SK-N-SH treated with all-trans-retinoic acid at 6 μM for 48 hours (cell line): ENCODE measurements at places on chromosomes 16 and 17.
A peak's percentile ranks its signal among the peaks of the same experiment; 100 is the strongest.

DNA sequence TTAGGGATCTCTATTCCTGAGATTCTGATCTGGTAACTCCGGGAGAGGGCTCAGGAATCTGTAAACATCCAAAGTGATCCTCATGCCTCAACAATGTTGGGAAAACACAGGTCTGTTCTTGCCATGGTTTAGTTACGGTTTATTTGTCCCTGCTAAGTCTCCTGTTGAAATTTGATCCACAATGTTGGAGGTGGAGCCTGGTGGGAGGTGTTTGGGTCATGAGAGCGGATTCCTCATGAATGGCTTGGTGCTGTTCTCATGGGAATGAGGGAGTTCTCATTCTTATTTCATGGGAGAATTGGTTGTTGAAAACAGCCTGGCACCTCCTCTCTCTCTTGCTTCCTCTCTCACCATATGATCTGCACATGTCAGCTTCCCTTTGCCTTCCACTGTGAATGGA lies 608.6 kb upstream of the GOT2 start:
- no peak for ATAC-seq

GRCh38 chr17:43396491-43397060 lies 2.2 kb upstream of the ARL4D start:
- no peak for ATAC-seq

- ATAC-seq = no peak
Measured at GRCh38 chr17:74678541-74678940, 34.2 kb downstream of the CD300LF start.

GRCh38 chr16:76276745-76277438 lies at the start of gene CNTNAP4:
Gene CNTNAP4, plus strand, starts transcription at chr16:76277401. Its CDS starts 262 bp downstream, at chr16:76277663.
- ATAC-seq = no peak

- no peak for ATAC-seq
Measured at GRCh38 chr16:1275791-1276579, 20.1 kb downstream of the TPSD1 start.

- no peak for ATAC-seq
Measured at GRCh38 chr16:10126686-10127085, 55.5 kb downstream of the GRIN2A start.

DNA sequence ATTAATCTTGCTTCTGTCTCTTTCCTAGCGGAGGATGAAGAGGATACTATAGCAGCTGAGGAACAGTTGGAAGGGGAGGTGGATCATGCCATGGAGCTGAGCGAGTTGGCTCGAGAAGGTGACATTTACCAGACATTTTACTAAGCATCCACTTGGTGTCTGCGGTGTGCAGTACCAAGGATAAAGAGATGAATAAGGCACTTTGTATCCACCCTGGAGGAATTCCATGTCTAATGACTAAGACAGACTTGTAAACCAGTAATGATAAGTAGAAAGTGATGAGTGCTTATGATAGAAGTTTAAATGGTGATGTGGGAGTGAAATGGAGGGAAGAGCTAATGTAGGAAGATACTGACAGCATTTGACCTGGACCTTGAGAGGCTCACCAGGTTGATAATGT lies 12.0 kb downstream of the SRCAP start:
- no peak for ATAC-seq

DNA sequence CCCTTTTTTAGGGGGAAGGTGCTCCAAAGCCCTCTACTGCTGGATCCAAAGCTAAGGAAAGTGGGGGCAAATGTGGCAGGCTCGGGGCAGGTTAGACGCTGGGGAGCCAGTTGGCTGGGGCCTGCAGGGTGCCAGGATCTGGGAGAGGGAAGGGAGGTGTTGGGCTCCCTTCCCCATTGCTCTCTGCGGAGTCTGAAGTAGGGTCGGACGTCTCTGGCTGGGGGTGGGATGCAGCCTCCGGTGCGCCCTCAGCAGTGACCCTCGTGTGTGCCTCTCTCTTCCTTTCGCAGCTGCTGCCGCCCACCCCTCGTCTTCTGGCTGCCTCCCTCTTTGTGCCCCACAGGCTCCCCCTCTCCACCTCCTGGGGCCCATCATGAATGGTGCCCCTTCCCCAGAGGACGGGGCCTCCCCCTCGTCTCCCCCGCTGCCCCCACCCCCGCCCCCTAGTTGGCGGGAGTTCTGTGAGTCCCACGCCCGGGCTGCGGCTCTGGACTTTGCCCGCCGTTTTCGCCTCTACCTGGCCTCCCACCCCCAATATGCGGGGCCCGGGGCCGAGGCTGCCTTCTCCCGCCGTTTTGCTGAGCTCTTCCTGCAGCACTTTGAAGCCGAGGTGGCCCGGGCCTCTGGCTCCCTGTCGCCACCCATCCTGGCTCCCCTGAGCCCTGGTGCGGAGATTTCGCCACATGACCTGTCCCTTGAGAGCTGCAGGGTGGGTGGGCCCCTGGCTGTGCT lies 2.2 kb downstream of the SH2B1 start:
- no peak for ATAC-seq

- no peak for ATAC-seq
Measured at GRCh38 chr16:28923231-28923587, 1.8 kb downstream of the RABEP2 start.

DNA sequence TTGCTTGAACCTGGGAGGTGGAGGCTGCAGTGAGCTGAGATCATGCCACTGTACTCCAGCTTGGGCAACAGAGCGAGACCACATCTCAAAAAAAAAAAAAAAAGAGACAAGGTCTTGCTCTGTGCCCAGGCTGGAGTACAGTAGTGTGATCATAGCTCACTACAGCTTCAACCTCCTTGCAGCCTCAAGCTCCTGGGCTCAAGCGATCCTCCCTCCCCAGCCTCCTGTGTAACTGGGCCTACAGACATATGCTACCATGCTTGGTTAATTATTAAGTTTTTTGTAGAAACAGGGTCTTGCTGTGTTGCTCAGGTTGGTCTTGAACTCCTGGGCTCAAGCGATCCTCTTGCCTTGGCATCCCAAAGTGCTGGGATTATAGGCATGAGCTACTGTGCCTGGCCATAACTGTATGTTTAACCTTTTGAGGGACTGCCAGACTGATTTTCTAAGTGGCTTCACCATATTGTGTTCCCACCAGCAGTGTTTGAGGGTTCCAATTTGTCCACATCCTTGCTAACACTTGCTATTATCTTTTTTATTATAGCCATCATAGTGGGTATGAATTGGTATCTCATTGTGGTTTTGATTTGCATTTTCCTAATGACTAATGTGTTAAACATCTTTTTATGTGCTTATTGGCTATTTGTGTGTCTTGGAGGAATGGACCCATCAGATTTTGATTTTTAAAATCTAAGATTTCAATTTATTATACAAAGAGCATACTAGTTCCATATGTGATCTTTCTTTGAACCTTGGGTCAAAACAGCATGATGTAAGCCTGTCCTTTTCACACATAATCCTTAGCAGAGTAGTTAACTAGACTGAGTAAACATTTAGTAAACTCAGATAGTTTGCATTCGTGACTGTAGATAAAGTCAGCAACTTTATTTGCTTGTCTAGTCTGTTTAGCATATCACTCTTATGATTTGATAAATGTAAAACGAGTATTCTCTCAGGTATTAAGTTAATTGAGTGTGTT lies 38.1 kb upstream of the KPNB1 start:
- ATAC-seq = no peak

DNA sequence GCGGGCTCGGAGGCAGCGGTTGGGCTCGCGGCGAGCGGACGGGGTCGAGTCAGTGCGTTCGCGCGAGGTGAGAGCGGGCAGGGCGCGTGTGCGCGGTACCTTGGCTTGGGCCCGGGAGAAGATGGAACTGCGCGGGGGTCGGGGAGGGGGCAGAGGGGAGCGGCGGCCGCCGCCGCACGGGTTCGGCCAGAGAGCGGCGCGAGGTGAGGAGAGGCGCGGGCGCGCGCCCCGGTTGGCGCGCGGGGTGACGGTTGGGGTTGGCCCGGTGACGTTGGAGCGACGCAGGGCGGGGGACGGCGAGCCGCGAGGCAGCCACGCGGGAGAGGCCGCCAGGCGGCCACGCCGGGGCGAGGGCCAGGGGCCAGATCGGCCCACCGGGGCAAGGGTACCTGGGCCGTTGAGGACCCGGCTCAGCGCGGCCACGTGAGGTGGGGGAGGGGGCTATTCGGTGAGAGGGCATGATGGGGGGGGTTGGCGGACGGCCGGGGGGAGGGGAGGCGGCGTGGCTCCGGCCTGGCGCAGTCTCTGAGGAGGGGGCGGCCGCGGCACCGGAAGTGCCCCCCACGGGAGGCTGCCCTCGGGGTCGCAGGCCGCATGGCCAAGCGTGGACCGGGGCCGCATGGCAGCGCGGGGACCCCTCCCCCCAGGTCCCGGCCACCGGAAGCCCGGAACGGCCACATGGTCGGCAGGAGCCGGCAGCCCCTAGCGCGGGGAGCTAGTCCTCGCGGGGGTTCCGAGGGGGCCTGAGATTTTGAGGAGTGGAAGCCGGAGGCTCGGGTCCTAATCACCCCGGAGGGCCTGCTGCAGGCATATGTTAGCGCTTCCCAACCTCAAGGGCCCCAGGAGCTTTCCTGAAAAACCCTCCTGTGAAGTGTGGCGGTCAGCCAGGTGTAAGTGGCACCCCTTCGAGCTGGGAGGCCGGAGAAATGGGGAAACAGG lies 527 bp downstream of the EIF5A start:
- ATAC-seq = peak; percentile 3; the same call in 1 of the 3 replicates

DNA sequence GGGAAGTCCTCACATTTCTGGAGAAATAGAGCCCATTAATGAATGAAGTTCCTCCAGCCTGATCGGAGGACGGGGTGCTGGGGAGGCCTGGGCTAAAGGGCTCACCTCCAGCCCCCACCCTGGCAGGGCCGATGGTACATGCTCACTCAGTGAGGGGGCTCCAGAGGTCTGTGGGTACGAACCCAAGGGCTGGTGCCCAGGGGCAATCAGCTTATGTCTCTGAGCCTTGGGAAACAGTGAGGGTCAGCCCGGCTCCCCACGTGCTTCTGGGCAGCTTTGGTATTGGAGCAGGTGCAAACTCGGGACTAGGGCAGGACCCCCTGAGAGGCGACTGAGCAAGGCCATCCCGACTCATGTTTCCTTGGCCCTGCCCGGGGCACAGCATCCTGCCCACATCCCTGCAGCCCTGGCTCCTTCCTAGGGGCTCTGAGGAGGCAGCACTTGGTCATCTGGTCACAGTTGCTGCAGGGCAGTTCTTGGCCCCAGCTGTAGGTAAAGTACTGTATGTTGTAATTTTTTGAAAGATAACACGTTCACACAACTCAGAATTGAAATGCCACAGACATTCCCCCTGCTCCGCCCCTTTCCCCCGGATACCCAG lies 969 bp upstream of the CETP start:
- no peak for ATAC-seq

GRCh38 chr17:69945698-69946185 lies 129.3 kb upstream of the KCNJ16 start:
- no peak for ATAC-seq

DNA sequence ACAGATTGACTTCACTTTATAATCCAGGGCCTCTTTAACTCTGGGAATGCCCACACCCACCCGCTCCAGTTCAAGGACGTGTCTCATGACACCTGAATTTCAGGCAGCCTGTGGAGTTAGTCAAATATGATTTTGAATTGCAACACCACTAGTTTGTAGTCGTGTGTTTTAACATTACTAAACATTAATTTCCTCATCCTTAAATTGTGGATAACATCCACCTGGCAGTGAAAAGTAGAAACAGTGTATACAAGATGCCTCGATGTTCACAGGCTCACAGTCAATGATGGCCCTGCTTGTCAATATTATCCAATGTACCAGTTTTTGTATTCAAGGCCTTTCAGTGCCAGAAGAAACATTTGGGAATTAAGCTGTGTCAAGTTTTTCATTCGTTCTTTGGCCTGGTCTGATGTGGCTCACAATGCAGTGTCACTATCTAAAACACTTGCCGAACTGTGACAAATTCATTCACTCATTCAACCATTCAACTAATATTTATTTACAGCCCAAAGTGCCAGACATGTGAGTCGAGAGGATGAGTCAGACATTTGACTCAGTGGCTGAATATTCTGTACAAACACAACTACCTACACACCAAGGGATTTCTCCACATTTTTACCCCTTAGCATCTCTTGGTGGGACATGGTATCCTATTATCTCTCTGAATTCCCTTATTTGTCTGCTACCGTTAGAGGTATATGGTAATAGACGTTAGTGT lies 1.4 kb downstream of the MEIOB start:
- ATAC-seq = peak; percentile 54

GRCh38 chr17:55577687-55578086 lies 66.4 kb upstream of the SMIM36 start:
- no peak for ATAC-seq

DNA sequence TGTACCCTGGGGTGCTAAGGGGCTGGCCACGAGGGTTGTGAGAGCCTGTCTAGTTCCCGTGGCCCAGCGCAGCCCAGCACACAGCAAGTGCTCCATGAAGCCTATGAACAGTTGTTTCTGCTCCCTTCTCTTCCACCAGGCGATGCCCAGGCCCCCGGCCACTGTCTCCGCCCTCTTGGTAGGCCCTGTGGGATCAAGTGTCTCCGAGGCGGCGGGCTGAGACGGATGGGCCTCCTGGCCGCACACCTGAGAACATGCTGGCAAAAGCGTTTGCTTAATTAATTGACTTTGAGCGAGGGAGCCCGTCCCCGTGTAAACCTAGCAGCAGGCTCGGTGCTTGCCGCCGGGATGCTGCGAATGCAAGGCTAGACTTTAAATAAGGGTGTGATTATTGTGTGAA lies 129.7 kb upstream of the GSE1 start:
- ATAC-seq = no peak

- no peak for ATAC-seq
Measured at GRCh38 chr17:55492781-55493341, 18.4 kb downstream of the SMIM36 start.

GRCh38 chr17:40019140-40019991 lies 4.1 kb downstream of the CSF3 start:
- ATAC-seq = 0 out of 3 replicates have a peak, but pooled peaks have one; percentile 13

DNA sequence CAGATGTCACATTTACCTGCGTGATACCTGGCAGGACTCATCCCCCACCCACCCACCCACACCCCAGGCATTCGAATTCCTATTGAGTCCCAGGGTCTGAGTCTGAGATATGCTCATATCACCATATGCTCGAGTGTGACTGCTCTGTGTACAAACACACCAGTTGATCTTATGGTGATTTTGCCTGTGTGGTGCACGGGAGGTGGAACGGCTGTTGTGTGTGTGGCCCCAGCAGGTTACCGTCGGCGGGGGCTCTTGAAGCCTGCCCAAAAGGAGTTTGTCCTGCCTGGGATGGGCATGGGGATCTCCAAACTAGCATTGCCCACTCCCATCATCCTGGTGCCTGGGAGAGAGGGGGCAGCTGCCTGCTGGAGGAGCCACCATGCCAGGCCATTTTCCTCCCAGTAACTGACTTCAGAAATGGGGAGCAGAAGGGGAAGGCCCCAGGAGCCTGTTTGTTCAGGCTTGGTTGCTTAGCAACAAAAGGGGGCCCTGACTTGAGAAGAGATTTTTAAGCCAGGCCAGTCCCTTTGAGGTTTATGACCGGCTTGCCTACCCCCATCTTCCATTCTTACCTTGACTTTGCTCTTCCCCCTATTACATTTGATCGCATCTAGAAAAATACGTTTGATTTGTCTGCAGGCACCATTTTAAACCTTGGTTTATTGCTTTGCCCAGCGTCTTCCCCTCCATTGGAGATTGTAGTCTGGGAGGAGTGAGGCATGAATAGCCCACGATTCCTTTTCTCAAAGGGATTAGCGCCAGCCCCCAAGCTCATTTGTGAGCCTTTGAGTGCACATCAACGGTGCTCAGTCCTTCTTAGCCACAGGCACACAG lies 217.7 kb downstream of the CCDC182 start:
- ATAC-seq = no peak
